ENCODE measurements at places on chromosomes 6 and 20. TPM values are rescaled to one million over a fixed set of nuclear protein-coding genes. Genes with fewer than 3 reads are reported as not detected.

Gene MAN1A1
- total RNA-seq = 59.3 TPM

Gene THBD
- 10.4 TPM for total RNA-seq

Gene LY6G6C
- not detected for total RNA-seq

Gene SAMD5
- total RNA-seq = 1.3 TPM

Gene VWA7
- total RNA-seq = not detected

Gene KCNK15
- 1.5 TPM for total RNA-seq

Gene TMEM242
- 4.9 TPM for total RNA-seq
